ENCODE measurements at places on chromosomes 6 and 20.

- DNase-seq = no peak
Observed at GRCh38 chr6:1015825-1016224, 296.1 kb upstream of the FOXQ1 start.

DNA sequence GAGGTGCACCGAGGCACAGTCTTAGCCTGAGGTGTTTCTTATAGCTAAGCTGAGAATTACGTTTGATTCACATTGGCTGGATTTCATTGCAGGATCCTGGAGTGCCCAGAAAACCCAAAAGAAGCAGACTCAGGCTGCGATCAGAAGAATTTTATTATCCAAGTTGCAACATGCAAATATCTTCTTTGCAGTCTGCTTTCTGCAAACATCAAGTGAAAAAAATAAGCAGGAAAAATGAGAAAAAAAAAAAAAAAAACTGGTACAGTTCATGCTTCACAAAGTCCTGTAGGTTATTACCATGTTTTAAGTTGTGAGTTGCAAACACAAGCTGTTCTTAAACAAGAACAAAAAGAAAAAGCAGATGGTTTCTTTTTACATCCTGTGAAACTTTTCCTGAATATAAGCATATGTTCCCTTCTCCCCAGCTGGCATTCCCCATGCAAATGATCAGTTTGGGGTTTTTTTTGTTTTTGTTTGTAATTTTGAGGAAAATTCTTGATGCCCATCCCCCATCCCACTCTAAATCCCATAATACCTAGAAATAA, 349.0 kb downstream of the CBLN4 start:
- DNase-seq = no peak

- peak; percentile 69 for DNase-seq
Observed at GRCh38 chr6:3887150-3887700, 38.1 kb downstream of the FAM50B start.

DNA sequence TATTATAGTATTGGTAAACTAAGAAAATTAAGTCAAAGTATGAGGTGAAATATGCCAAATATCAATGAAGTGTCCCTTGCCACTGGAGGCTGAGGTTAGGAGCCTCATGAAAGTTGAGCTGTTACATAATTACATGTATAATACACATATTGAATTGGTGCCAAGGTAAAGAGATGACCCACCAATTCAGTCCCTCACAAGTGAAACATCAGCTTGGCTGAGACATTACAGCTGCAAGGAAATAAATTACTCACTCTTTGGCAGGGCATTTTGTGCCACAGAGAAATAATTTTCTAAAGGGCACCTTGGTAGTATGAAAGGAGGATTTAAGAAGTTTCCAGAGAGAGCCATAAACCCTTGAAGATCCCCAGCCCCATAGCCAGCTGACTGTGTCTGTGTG, 127.4 kb downstream of the ADGRG6 start:
- DNase-seq = no peak

DNA sequence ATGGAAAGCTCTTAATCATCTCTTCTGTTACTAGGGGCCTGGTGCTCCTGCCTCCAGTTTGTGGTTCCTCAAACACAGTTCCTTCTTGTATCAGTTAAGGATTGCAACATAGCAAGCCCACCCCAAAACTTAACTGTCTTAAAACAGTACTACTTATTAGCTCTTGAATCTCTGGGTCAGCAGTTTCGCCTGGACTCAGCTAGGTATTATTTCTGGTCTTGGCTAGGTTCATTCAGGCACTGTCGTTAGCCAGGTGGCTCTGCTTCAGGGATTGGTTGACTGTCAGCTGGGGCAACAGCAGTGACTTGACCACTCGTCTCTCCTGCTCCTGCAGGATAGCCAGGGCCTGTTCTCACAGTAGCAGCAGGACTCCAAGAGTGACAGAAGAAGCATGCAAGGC, 30.0 kb upstream of the RALY start:
- DNase-seq = no peak

DNA sequence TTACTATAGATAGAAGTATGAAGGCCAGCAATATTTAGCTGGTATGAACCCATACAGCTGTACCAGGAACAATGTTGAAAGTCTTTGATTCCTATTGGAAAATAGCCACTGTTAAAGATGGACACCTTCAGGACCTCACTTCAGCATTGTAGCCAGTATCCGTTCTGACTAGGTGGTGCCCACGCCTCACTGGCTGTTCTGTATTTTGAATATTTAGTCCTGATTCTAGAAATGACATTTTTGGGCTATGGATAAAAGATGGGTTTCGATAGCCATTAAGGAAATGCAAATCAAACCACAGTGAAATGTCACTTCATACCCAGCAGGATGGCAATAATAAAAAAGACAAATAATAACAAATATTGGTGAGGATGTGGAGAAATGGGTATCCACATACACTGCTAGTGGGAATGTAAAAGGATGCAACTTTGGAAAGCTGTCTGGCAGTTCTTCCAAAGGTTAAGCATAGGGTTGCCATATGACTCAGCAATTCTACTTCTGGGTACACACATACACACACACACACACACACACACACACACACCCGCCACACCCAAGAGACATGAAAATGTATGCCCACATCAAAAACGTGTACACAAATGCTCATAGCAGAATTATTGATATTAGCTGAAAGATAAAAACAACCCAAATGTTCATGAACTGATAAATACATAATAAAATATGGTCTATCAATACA, 56.8 kb downstream of the UTRN start:
- no peak for DNase-seq

- DNase-seq = no peak
Observed at GRCh38 chr20:6766433-6766832, 1.1 kb upstream of the BMP2 start.

- DNase-seq = no peak
Observed at GRCh38 chr20:53390770-53391169, 202.9 kb downstream of the ZNF217 start.

- no peak for DNase-seq
Observed at GRCh38 chr6:116511424-116512110, at the start of gene CALHM5. CALHM5 (plus strand) TSS chr6:116511639; CDS start chr6:116511697, 58 bp downstream.

GRCh38 chr6:106973018-106973835, 1.3 kb downstream of the CD24 start:
- DNase-seq = no peak

DNA sequence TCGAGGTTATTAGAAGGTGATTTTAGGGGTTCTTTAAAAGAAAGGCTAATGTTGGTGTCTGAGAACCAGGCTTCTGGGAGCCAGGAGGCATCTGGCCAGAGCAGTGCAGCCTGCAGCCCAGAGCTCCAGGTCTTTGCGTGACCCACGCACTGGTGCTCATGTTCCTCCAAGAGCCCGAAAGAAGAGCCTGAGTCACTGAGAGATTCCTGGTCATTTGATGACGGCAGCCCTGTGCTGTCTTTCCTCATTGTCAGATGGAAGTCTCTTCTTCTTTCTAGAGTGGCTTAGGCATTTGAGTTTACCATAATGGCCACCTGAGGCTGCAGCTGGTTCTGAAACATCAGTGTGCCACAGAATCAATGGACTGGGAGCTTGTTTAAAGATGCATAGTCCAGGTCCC, 46.4 kb downstream of the CD109 start:
- no peak for DNase-seq

DNA sequence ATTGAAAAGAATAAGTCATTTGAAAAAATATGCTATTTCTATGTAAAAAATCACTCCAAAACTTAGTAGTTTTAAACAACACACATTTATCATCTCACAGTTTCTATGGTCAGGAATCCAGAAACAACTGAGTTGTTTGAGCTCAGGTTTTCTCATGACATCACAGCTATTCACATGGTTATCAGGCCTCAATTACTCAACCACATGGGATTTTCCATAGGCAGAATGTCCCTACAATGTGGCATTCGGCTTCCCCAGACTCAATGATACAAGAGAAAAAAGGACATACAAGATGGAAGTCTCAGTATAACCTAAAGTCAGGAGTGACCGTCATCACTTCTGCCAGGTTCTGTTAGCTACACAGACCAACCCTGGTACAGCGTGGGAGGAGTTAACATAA, 3.4 kb upstream of the SLC35D3 start:
- no peak for DNase-seq

- no peak for DNase-seq
Observed at GRCh38 chr6:147554281-147554680, 45.8 kb downstream of the SAMD5 start.

- DNase-seq = no peak
Observed at GRCh38 chr6:110557199-110557598, 80.8 kb upstream of the SLC22A16 start.

DNA sequence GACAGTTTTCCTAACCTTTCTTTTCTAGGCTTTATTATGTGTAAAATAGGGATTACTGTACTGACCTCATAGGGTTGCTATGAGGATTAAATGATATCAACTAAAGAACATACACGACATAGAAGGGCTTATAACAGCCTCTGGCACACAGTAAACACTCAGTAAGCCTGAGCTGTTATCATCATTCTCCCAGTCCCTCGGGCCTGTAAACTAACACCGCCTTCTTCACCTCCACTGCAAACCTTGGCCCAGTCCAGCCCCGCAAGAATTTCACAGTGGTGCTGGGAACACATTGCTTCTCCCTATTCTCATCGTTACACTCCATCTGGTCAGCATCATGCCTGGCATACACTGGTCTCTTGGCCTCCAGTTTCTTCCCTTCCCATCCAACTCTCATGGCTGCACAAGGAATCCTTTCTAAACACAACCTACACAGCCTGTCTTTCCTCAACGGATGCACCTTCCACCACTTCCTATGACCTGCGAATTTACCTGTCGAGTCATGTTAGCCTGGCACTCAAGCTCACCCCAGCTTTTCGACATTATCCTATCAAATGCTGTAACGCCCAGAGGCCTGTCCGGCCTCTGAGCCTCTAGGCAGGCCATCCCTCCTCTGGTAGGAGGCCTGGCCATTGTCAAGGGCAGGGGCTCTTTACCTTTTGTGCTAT, 92.1 kb downstream of the FYN start:
- DNase-seq = no peak

DNA sequence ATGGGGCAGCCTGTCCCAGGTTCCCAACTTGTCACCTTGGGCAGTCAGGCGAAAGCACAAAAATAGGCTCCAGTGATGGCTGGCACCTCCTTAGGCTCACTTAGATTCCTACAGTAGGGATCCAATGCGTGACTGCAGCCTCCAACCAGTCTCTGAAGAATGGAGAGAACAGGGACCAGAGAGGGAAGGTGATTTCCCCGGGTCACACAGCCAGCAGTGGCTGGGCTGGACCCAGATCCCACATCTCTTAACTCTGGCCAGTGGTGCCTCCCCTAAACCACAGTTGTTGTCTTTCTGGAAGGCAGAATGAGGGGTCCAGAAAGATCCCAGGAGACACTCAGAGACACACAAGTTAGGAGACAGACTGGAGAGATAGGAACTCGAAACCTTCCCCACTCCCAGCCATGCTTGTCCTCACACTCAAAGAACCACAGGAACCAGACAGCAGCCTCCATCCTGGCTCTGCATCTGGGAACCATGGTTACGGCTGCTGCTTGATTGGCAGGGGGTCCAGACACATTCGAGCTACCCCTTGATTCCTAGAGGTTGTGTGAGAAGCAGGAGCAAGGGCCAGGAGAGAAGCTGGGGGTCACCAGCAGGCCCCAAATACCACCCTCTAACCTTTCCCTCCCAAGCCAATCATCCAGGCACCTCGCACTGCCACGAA, 33.1 kb upstream of the SIRPA start:
- DNase-seq = no peak

- DNase-seq = no peak
Observed at GRCh38 chr6:50791900-50792508, 26.7 kb upstream of the TFAP2B start.

- no peak for DNase-seq
Observed at GRCh38 chr6:129920103-129920798, 59.1 kb upstream of the TMEM244 start.

DNA sequence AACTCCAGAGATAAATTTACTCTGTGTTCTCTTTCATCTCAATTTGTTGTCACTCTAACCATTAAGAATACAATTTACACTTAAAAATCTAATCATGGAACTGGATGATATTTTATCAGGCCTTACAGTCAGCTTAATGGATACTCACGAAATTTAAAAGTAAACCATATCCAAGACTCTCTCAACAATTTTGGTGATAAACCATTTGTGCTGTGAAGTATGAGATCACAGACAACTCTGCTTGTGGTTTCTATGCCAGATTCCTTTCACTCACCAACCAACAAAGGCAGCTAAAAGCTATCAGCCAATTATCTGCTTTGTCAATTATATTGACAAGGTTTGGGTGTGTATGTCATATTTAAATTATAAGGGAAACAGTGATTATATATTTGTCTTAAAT, 155.8 kb downstream of the TRDN start:
- DNase-seq = no peak

DNA sequence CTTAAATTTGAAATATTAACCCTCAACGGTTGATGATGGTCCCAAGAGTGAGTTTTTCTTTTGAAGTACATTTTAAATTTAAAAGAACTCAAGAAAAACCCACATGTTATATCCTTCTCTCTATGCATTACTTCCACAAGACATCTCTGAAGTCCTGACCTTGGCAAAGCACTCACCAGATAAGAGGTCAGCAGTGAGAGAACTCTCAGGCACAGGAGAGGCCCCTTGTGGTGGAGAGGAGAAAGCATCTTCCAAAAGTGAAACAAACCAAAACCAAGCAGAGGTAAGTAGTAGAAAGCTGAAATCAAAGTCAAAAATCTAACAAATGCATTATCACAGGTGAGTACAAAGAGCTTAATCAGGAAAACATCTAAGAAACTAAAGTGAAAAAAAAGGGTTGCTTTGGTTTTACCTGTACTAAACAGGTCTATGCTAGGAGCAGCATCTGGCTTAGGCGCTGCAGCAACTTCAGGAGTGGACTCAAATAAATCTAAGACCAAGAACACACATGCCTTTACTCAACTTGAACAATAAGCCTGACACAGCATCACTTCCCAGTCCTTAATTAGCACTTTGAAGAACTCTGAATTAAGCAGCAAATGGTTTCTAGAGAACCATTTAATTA, 80.5 kb downstream of the PRSS35 start:
- no peak for DNase-seq

GRCh38 chr6:45001663-45002062, 326.5 kb upstream of the RUNX2 start:
- DNase-seq = no peak

DNA sequence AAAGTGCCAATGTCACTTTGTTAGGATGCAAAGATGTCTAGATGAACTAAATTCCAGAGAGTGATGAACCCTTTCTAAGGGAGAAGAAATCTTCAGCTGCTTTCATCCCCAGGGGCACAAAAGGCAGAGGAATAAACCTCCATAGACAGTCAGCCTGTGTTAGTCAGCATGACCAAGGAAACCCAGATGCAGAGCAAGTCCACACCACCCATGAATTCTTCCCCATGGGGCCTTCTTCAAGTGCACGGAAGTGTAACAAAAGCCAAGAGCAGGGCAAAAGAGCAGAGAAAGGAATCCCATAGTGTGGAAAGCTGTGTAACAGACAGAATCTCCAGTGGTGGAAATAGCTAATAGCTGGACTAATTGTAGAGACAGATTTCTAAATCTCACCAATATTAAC, 50.0 kb downstream of the DCDC2 start:
- no peak for DNase-seq
